Endothelial cell (in vitro differentiated cells): ENCODE measurements at places on chromosomes 5 and 9. TPM values are rescaled to one million over a fixed set of nuclear protein-coding genes. Genes with fewer than 3 reads are reported as not detected.

DNA sequence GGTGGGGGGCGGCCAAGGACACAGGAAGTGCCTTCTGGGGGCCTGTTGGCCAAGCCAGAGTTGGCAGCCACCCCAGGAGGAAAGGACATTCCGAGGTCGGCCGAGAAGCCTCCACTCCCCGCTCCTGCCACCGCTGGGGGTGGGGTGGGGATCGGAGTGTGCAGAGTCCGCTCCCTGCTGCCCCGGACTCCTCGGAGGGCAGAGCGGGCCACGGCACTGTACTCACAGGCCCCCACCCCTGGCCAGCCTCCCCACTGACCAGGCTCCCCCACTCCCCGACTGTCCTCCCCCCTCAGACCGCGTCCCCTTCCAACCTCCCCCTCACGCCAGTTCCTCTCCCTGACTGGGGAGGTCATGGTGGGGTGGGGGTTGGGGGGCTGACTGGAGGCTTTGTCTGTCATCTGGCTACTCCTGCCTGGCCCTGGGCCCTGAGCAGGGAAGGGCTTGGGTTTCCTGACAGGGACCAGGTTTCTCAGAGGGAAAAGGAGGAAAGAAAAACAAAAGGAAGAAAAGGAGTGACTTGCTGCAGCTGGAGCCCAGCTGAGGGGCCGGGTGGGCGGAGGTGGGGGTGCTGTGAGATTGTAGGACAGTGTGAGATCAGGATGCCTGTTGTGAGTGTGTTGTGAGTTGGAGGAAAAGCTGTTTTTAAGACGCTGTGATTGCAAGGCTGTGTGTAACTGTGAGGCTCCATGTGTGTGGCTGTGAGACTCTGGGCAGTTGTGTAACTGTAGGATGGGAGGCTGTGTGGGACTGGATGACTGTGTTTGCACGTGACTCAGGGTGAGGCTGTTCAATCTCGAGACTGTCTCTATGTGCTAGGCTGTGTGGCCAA lies 29.7 kb downstream of the CNTFR start:
- H3K27ac ChIP-seq, result no peak overlapping the region
- DNase-seq, result no peak
- H3K27me3 ChIP-seq, result peaks cover 21% of the 10 kb centered on the region
- peaks cover 32% of the 10 kb centered on the region for H3K4me1 ChIP-seq

GRCh38 chr9:121786543-121786948 lies 135.1 kb downstream of the DAB2IP start:
- H3K27ac ChIP-seq, result peak overlapping the region; percentile 43
- no peak for DNase-seq
- H3K4me3 ChIP-seq, result no peak overlapping the region
- peaks cover 9% of the 10 kb centered on the region for H3K36me3 ChIP-seq
- peaks cover 10% of the 10 kb centered on the region for H3K4me1 ChIP-seq
- peaks cover 14% of the 10 kb centered on the region for H3K27me3 ChIP-seq

DDX31 gene
- 15.8 TPM for total RNA-seq

GFI1B gene
- total RNA-seq, result not detected

DNA sequence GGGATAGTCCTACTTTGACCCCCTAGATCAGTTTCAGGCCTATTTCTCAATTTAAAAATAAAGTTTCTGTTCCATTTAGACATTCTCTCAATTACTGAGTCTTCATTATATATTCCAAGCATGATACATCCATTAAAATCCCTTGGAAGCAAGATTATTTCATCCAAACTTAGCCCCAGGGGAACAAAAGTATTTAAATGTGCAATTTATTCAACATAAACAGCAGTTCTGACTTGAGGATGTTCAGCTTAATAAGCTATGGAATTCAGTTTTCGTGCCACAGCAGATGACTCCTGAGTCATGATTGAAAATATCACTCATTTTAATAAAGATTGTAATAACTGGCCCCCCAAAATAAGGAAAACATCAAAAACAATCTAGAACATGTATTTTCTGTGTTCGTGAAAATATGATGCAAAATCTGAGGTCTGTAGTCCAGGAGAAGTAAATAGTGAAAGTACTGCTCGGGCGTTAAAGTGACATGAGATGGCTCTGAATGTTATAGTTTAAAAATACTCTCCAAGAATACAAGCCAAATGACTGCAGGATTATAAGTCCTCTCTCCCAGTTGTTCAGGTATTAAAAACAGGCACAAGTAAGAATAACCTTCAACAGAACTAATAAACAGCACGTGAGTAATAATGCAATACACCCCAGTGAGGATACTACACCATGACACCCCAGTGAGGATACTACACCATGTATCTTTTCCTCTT lies 67.1 kb downstream of the RETREG1 start:
- H3K4me3 ChIP-seq, result no peak overlapping the region
- H3K36me3 ChIP-seq, result no peaks in the 10 kb centered on the region

GRCh38 chr9:101582553-101582952 lies 12.2 kb downstream of the PPP3R2 start:
- DNase-seq, result no peak
- no peaks in the 10 kb centered on the region for H3K36me3 ChIP-seq
- no peak overlapping the region for H3K27ac ChIP-seq
- peaks cover 3% of the 10 kb centered on the region for H3K27me3 ChIP-seq

DNA sequence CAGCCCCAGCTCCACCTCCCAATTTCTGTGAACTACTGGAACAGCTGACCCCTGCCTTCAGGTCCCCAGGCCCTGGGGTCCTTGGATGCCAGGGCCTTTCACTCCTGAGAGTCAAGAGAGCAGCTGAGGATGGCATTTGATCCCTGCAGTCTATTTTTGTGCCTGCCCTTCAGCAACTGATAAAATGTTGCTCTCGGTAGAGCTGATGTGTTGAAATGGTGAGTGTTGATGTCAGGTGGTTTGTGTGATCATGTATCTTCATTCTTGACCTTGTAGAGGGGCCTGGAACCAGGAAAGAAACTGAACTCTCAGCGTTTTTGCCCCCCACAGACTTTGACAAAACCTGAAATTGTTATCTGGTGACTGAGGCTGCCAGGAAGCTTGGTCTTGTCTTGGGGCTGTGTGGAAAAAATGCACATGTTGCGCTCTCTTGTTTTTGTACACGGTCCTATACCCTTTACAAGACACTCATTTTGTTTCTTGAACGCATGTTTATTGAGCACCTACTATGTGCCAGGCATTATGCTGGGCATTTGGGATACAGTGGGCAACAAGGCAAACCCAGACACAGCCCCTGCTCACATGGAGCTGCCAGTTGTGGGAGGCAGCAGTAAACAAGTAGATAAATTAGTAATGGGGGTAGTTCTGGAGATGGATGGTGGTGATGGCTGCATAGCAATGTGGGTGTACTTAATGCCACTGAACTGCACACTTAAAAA lies 78.3 kb downstream of the PPARGC1B start:
- H3K27me3 ChIP-seq, result peaks cover 2% of the 10 kb centered on the region
- H3K4me3 ChIP-seq, result no peak overlapping the region
- H3K36me3 ChIP-seq, result no peaks in the 10 kb centered on the region
- DNase-seq, result no peak
- peaks cover 5% of the 10 kb centered on the region for H3K4me1 ChIP-seq

- no peaks in the 10 kb centered on the region for H3K27me3 ChIP-seq
- H3K4me3 ChIP-seq, result no peak overlapping the region
Measured at GRCh38 chr5:73638344-73639095, 12.5 kb downstream of the ARHGEF28 start.

- peaks cover 60% of the 10 kb centered on the region for H3K36me3 ChIP-seq
- DNase-seq, result no peak
- no peak overlapping the region for H3K27ac ChIP-seq
- peaks cover 9% of the 10 kb centered on the region for H3K4me1 ChIP-seq
- no peak overlapping the region for H3K4me3 ChIP-seq
Measured at GRCh38 chr5:116467465-116467843, 107.2 kb downstream of the SEMA6A start.

IFNB1 gene
- total RNA-seq, result not detected

DNA sequence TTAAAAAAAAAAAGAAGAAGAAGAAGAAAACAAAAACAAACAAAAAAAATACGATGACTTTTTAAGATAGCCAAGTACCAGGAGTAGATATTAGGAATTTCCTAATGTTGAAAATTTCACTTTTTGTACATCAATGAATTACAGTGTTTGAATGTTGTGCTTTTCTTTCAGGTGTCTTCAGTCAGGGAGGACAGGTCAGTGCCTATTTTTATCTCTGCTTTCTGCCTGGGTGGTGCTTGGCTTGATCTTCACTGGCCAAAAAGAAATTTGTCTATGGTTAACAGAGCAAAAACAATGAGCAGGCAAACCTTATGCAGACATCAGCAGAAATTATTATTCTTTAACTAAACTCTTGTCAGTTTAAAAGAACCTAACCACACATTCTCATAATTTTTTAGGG lies 3.0 kb downstream of the SPINK6 start:
- no peaks in the 10 kb centered on the region for H3K27me3 ChIP-seq
- H3K36me3 ChIP-seq, result no peaks in the 10 kb centered on the region
- H3K4me3 ChIP-seq, result no peak overlapping the region
- no peak overlapping the region for H3K27ac ChIP-seq
- DNase-seq, result no peak

DNA sequence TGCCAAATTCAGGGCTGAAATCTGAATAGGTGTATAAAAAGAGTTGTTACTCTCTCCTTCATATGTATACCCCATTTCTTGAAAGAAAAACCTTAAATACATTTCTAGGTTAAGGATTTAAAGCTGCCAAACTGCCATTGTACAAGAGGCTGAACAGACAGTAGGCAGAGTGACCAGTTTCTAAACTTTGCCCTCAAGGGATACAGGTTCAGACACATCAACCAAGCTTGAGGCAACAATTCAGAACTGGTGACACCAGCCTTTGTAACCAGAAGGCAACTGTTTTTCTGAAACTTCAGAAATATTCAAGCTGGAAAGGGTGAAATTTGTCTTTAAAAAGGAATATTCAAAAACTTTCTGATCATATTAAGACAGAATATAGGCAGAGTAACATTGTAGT lies 47.5 kb downstream of the FAM114A2 start:
- no peak overlapping the region for H3K4me3 ChIP-seq
- H3K27me3 ChIP-seq, result peaks cover 5% of the 10 kb centered on the region
- H3K36me3 ChIP-seq, result peaks cover 4% of the 10 kb centered on the region
- DNase-seq, result no peak
- no peak overlapping the region for H3K27ac ChIP-seq
- H3K4me1 ChIP-seq, result peaks cover 18% of the 10 kb centered on the region

DNA sequence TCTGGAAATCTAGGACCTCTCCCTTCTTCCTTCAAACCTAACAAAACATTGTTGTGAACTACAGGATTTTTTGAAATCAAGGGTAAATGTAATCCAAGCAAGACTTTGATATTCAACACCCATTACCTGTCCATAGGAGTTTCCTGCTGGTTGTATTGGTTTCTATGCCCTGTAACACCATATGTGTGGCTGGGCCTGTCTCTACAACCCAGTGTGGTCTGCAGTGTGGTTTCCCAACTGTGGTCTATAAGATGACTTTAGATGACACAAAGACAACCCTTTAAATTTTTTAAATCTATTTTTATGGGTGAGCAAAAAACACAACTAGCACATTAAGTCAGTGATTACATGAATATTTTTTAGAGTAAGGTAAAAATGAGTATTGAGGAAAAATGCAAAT lies 93.1 kb downstream of the SMIM15 start:
- no peaks in the 10 kb centered on the region for H3K36me3 ChIP-seq
- H3K4me1 ChIP-seq, result peaks cover 14% of the 10 kb centered on the region
- H3K27ac ChIP-seq, result no peak overlapping the region
- H3K4me3 ChIP-seq, result no peak overlapping the region

GRCh38 chr5:115484368-115484767 lies 60.2 kb downstream of the FEM1C start:
- no peak overlapping the region for H3K27ac ChIP-seq
- H3K27me3 ChIP-seq, result peaks cover 1% of the 10 kb centered on the region
- no peaks in the 10 kb centered on the region for H3K4me1 ChIP-seq
- no peak overlapping the region for H3K4me3 ChIP-seq
- H3K36me3 ChIP-seq, result no peaks in the 10 kb centered on the region

GRCh38 chr5:145840458-145841132 lies 5.5 kb upstream of the PRELID2 start:
- no peak overlapping the region for H3K4me3 ChIP-seq
- H3K27ac ChIP-seq, result no peak overlapping the region
- H3K36me3 ChIP-seq, result no peaks in the 10 kb centered on the region
- no peak for DNase-seq

ARL14EPL gene
- not detected for total RNA-seq

KCNV2 gene
- total RNA-seq, result not detected
